ENCODE measurements at places on chromosomes 1 and 21. TPM values are rescaled to one million over a fixed set of nuclear protein-coding genes. Genes with fewer than 3 reads are reported as not detected.

Gene GBP5
- total RNA-seq, result 1.2 TPM

Gene LINGO4
- not detected for total RNA-seq

Gene FAM72D
- total RNA-seq, result 2.8 TPM

Gene CA6
- total RNA-seq, result not detected

Data from esophagus mucosa (tissue), 1 donor.